ENCODE measurements at places on chromosomes 11 and 22. TPM values are rescaled to one million over a fixed set of nuclear protein-coding genes. Genes with fewer than 3 reads are reported as not detected.

Gene MIEF1
- 36.9 TPM for total RNA-seq

Gene GVQW3
- 0.68 TPM for total RNA-seq

Gene HBG1
- not detected for total RNA-seq

- H3K36me3 ChIP-seq: no peaks in the 10 kb centered on the region
- H3K4me1 ChIP-seq: peaks cover 17% of the 10 kb centered on the region
- no peak overlapping the region for H3K27ac ChIP-seq
- no peak overlapping the region for H3K4me3 ChIP-seq
These were observed 58.1 kb downstream of the C22orf31 start for GRCh38 chr22:29003552-29003951.

DNA sequence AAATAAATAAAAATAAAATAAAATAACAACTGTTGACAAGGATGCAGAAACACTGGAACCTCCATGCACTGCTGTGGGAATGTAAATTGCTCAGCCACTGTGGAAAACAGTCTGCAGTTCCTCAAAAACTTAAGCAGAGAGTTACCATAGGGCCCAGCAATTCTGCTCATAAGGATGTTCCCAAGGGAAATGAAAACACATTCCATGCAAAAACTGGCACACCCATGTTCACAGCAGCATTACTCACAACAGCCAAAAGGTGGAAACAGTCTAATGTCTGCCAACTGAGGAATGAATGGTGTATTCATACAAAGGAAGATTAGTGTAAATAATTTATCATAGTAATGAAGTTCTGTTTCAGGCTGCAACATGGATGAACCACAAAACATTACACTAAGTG lies 3.2 kb upstream of the KRTAP5-10 start:
- no peaks in the 10 kb centered on the region for H3K27me3 ChIP-seq
- no peaks in the 10 kb centered on the region for H3K4me1 ChIP-seq
- no peak overlapping the region for H3K4me3 ChIP-seq
- no peaks in the 10 kb centered on the region for H3K36me3 ChIP-seq

DNA sequence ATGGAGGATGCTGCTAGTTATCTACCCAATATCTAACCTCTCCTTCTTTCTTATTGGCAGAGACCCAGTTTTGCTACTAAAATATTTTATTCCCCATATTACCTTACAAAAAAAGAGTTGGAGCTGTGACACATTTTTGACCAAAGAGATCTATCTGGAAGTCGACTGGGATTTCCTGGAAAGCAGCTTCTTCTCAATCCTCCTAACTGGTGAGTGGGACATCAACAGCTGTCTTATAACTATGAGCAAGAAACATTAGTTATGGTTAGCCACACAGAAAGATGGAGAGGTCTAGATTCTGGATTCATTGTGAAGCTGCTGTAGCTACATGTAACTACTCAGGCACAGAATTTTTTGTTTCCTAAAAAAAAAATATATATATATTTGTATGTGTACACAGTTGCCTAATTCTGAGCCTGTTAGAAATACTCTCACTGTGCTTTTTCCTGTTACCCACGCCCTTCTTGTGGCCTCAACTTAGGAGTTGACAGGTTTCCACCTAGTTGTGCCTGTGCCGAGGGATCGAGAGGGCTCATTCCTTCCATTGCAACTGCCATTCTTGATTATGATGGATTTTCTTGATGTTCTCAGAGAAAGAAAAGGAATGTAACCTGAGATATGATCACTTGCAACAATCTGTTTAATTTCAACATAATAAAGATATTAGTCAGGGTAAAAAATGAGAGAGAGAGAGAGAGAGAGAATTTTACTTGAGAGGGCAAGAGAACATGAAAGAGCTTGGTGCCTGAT lies 142.0 kb downstream of the SLC17A6 start:
- no peak overlapping the region for H3K4me3 ChIP-seq
- no peak for DNase-seq
- H3K27ac ChIP-seq: no peak overlapping the region
- H3K4me1 ChIP-seq: no peaks in the 10 kb centered on the region
- H3K27me3 ChIP-seq: no peaks in the 10 kb centered on the region

DNA sequence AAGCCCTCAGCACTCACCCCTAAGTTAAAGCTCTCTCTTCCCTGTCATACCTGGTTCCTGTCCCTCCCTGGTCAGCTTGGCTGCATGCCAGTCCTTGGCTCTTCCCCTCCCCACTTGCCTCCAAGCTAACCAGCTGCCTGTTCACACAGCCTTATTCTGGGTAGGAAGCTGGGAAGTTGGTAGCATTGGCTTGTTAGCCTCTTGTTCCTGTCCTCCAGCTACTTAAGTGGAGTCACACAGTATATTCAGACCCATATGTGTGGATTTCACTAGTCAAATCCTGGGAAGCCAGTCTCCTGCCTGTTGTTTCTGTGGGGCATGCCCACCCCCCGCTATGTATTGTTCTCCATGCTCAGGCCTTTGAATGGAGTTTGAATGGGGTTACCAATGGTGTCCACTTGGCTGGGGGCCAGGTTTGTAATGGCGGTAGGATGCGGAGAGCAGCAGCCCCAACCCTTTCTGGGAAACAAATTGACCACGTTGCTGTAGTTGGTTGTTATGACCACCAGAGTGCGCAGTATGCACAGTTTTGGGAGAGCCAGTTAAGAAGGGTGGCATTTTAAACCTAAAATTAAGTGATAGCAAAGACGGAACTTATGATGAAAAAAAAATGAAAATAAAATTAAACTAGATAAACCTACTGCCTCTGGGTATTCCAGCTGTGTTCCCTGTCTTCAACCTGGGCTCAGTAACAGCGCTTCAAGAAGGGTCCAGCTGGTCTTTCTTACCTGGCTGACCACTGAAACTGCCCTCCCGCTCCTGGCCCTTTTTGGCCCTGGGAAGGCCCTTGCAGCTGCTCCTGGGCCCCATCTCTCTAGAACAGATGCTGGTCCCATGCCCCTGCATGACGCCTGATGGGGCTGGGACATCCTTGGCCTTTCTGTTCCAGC lies 10.7 kb upstream of the RPS3 start:
- no peak overlapping the region for H3K4me3 ChIP-seq
- H3K27ac ChIP-seq: no peak overlapping the region
- no peaks in the 10 kb centered on the region for H3K27me3 ChIP-seq
- peak; percentile 47 for DNase-seq

- H3K36me3 ChIP-seq: no peaks in the 10 kb centered on the region
- H3K4me1 ChIP-seq: peaks cover 18% of the 10 kb centered on the region
- DNase-seq: no peak
- no peaks in the 10 kb centered on the region for H3K27me3 ChIP-seq
These were observed 644 bp downstream of the SPTY2D1 start for GRCh38 chr11:18633256-18634139.

Gene MPPED2
- total RNA-seq: 18.8 TPM

GRCh38 chr11:64357446-64357845 lies 1.5 kb upstream of the RPS6KA4 start:
- H3K27ac ChIP-seq: peak overlapping the region; percentile 84
- no peak for DNase-seq
- H3K4me1 ChIP-seq: peaks cover 28% of the 10 kb centered on the region
- no peak overlapping the region for H3K4me3 ChIP-seq
- no peaks in the 10 kb centered on the region for H3K27me3 ChIP-seq
- H3K36me3 ChIP-seq: peaks cover 18% of the 10 kb centered on the region

GRCh38 chr11:8086001-8086479 lies 5.0 kb downstream of the TUB start:
- H3K36me3 ChIP-seq: no peaks in the 10 kb centered on the region
- DNase-seq: no peak
- no peaks in the 10 kb centered on the region for H3K27me3 ChIP-seq
- H3K4me3 ChIP-seq: no peak overlapping the region

DNA sequence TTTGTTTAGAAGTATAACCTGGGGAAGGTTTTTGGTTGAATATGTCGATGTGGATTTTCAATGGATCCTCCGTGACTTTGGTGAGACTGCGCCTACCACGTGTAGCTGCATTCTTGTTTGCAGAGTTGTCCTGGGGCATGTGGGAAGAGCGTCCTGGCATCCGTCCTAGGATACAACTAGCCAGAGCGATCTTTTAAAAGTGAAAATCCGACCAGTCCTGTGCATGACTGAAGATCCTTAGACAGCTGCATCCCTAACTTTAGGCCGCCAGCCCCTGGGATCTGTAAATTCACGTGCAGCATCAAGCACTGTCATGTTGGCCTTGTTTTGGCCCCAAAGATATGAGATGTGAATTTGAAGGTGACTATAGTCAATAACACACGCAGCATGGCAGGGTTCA lies 22.4 kb upstream of the THY1 start:
- H3K27me3 ChIP-seq: no peaks in the 10 kb centered on the region
- no peak overlapping the region for H3K4me3 ChIP-seq
- no peaks in the 10 kb centered on the region for H3K4me1 ChIP-seq

Gene OR8K5
- not detected for total RNA-seq

Measured in thoracic aorta (tissue), 2 donors.